ENCODE measurements at places on chromosomes 4 and X. TPM values are rescaled to one million over a fixed set of nuclear protein-coding genes. Genes with fewer than 3 reads are reported as not detected.

GRCh38 chr4:21775703-21776102 is 172.9 kb downstream of the KCNIP4 start:
- DNase-seq = no peak

- no peak for DNase-seq
These were observed 9.2 kb downstream of the DTHD1 start for GRCh38 chr4:36290641-36291040.

GRCh38 chrX:40095583-40096394 is 2.0 kb downstream of the BCOR start:
- DNase-seq = peak; percentile 44

DNA sequence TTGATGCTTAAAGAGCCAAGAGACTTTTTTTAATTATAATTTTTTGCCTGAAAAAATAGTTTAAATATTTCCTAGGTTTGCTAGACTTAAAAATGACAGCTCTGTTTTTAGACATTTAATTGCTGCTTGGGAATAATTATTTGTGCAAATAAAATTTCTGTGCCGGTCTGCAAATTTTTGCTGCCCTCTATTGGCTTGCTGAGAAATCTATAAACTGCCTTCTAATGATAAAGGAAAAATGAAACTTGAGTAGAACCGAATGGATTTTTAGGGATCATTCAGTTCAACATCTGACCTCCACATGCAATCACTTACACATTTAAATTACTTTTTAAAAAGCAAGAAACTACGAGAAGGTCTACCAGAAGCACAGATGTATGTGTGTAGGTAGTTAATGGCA is 434.0 kb downstream of the FAM133A start:
- no peak for DNase-seq

Gene FANCB
- 17.3 TPM for total RNA-seq

GRCh38 chrX:114071412-114071811 is 512.5 kb upstream of the HTR2C start:
- no peak for DNase-seq

DNA sequence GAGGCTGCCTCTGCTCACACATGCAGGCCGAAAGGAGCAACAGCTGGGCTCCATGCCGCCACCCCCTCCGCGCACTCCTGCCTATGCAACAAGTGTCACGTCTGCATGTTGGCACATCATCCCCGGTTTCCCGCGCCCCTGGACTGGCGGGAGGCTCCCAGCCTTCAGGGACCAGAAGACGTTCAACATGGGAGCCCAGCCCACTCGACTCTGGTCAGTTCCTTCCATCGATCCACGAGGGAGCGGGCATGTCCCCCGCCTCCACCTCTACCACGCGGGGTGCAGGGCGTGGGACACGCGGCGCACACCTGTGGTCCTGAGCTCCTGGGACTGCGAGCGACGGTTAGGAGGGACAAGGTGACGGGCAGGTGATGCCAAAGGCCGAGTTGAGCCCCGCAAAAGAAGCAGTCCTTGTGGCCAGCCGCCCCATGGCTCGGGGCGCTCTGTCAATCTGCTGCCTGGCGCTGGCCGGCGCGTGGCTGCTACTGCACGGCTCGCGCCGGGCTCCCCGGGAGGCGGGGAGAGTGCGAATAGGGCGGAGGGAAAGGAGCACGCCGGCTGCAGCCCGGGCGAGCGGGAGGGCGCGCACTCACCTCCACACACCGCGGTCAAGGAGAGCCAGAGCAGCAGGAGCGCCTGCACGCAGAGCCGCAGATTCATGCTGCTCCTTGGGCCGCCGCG is 645 bp downstream of the APLN start:
- DNase-seq = no peak

- DNase-seq = no peak
These were observed 25.9 kb downstream of the HOPX start for GRCh38 chr4:56655209-56655626.

GRCh38 chrX:15911734-15912550 is 57.3 kb upstream of the AP1S2 start:
- DNase-seq = peak; percentile 17

- DNase-seq = no peak
These were observed 62.8 kb downstream of the UCHL1 start for GRCh38 chr4:41319553-41319952.

Gene GPRASP1
- total RNA-seq = 2.6 TPM

GRCh38 chr4:141609243-141609642 is 27.1 kb upstream of the IL15 start:
- DNase-seq = no peak

Gene FHIP1A
- total RNA-seq = under 0.01 TPM

Gene RPL34
- 536 TPM for total RNA-seq

- DNase-seq = no peak
These were observed 66.1 kb upstream of the ZNF827 start for GRCh38 chr4:146004730-146005129.

- peak; percentile 3 for DNase-seq
These were observed 109.1 kb upstream of the HUWE1 start for GRCh38 chrX:53795576-53795975.

Gene DMD
- 29.0 TPM for total RNA-seq

GRCh38 chrX:107448625-107448997 is 841 bp upstream of the FRMPD3 start:
- DNase-seq = no peak

- no peak for DNase-seq
These were observed 20.4 kb upstream of the MAPK10 start for GRCh38 chr4:86380181-86380724.

Gene PPA2
- total RNA-seq = 103 TPM

Gene SYNPO2
- 194 TPM for total RNA-seq

Gene AWAT2
- not detected for total RNA-seq

- peak; percentile 23 for DNase-seq
These were observed 39.6 kb upstream of the SLC7A3 start for GRCh38 chrX:70970482-70970995.

Gene SLC26A1
- total RNA-seq = under 0.01 TPM

DNA sequence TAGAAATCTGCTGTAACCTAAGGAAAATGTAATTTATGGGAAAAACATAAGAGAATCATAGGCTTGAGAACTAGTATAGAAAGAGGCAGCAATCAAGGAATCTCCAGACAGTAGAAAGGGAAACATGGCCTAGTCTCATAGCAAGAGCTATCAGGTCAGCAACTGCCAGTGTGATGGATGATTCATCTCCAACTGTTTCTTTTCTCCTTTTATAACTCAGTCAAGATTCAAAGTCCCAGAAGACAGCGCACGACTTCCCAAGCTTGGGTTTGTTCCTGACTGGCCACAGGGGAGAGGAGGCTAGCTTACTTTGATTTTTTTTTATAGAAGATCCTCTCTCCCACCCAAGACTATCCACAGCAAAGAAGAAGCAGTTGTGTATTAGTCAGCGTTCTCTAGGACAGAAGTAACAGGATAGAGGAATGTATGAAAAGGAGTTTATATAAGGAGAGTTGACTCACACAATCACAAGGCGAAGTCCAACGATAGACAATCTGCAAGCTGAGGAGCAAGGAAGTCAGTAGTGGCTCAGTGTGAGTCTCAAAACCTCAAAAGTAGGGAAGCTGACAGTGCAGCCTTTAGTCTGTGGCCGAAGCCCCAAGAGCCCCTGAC is 181.5 kb downstream of the GC start:
- DNase-seq = peak; percentile 28

DNA sequence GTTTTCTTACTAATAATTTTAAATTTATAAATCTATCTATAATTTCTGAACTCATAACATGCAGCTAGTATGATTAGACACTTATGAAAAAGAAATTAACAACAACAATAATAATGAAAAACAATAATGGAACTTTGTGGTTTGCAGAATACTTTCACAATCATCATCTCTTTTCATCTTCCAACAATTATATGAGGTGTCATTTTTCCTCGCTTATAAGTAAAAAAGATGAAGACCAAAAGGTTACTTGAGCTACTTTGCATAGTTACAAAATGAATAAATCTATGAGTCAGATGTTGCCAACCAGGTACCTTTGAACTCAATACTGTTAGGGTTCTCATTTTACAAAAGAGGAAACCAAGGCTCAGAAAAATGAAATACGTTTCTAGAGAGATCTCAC is 98.5 kb upstream of the ELOVL6 start:
- DNase-seq = no peak

Gene CDKL2
- 1.3 TPM for total RNA-seq

- DNase-seq = peak; percentile 40
These were observed 99.5 kb upstream of the FAM9B start for GRCh38 chrX:9133426-9133825.

DNA sequence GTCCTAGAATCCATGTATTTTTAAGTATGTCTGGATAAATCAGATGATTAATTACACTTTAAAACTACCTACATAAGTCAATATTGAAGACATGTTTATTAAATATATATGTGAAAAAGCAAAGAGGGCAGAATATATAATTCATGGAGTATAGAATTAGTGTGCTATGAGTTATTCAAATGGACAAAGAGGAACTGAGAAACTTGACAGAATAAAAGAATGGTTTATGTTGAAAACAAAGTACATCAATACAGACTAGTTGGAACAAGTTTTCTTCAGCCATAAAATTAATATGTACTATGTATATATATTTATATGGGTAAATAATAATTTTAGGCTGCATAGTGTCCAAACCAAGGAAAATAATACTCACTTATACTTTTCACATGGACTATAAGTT is 173.5 kb downstream of the NPFFR2 start:
- no peak for DNase-seq

DNA sequence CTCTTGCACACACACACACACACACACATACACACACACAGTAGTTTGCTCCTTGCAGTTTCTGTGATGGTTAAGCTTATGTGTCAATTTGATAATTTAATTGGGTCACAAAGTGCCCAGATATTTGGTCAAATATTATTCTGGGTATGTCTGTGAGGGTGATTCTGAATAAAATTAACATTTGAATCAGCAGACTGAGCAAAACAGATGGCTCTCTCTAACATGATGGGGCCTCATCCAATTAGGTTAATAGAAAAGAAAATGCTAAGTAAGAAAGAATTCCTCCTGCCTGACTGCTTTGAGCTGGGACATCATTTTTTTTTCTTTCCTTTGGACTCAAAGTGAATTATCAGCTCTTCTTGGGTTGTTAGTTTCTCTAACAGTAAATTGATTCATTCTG is 191.2 kb upstream of the INTU start:
- no peak for DNase-seq

GRCh38 chr4:185729391-185729804 is 82.6 kb downstream of the SORBS2 start:
- no peak for DNase-seq

- DNase-seq = peak; percentile 61
These were observed 568 bp downstream of the NIPAL1 start for GRCh38 chr4:48017108-48017571.

- DNase-seq = no peak
These were observed 46.0 kb upstream of the SFRP2 start for GRCh38 chr4:153834901-153835300.

Gene RHOXF2
- total RNA-seq = 0.32 TPM

Gene OPRPN
- total RNA-seq = not detected

- DNase-seq = peak; percentile 48
These were observed 32.4 kb upstream of the UGDH start for GRCh38 chr4:39559626-39560025.

- DNase-seq = no peak
These were observed 58.2 kb upstream of the DIPK2B start for GRCh38 chrX:45258731-45259402.

Gene NPY5R
- 0.32 TPM for total RNA-seq

Measured in fibroblast of villous mesenchyme (primary cell).